ENCODE measurements at places on chromosomes 12 and 14.

- no peak for DNase-seq
These were observed 42.9 kb upstream of the AP4S1 start for GRCh38 chr14:30982533-30982932.

DNA sequence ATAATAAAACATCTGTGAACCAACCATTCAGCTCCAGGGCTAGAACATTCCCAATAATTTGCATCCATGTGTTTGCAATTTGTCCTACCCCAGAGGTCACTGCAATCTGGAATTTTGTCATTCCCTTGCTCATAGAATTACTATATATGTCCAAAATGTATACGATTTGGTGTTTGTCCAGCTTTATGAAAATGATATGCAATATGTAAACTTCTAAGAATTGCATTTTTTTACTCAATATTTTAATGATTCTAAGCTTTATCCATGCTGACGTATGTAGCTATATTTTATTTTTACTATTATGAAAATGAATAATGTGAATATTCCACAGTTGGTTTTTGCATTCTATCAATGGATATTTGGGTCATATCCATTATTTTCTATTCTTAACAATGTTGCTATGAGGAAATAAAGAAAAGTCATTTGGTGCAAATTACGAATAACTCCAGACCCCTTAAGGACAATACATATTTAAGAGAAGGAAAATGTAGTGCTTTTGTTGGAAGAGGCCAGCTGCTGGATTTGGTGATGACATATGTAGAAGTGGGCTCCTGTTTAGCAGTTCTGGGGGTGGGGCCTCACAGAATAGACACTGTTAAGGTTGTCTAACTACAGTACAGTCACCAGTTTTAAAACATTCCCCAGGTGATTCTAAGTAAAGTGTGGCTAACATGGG is 139.4 kb downstream of the SLC38A4 start:
- no peak for DNase-seq

GRCh38 chr14:37413504-37414003 is 181.5 kb downstream of the FOXA1 start:
- DNase-seq: no peak

GRCh38 chr14:54474232-54474793 is 14.5 kb downstream of the GMFB start:
- DNase-seq: no peak

DNA sequence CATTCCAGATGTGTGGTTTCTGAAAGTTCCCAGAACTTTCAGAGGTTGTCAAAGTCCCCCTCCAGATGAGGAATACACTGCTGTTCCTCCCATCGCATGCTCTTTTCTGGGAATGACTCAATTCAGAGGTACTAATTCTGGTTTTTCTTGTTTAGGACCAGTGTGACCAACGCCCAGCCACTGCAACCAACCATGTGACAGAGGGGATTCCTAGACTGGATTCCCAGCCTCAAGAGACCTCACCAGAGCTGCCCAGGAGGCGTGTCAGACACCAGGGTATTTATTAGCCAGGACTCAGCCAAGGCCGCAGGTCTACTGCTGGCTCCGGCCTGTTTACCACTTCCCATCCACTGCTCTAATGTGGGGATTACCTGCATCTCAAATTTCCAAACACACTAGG is 24.2 kb downstream of the TRAFD1 start:
- no peak for DNase-seq
